ENCODE measurements at places on chromosomes 5 and 9.
A peak's percentile ranks its signal among the peaks of the same experiment; 100 is the strongest.

DNA sequence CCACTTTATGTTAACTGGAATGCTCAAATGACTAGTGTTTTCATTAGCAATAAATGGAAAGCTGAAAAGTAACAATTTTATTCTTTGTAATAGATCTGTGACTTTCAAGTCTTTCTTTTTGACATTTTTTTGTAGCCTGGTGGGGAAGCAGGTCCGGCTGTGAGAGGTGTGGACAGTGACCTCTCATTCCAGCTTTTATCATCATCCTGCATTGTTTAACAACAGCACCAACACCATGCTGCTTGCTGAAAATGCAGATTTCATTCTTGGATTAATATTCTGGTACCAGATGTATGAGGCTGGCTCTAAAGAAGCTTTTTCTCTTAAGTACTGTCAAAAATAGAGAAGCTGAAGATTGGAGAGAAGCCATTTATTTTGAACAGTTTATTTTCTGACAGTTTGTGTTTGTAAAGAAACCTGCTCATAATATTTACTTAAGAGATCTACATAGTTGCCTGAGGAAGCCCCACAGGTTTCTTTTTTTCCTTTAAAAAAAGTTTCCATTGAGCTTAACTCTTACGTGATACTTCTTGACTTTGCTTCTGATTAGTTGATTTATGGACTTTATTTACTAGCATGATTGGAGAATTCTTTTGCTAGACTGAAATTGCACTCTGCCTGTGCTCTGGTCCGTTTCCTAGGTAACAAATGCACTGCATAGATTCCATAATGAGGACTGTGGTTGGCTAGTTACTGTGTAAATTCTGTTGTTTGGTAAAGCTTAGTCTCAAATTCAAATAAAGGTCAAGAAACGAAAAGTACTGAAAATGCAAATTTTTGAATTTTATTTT, 3.4 kb downstream of the KIAA1958 start:
- no peak for DNase-seq

- no peak for DNase-seq
Observed at GRCh38 chr9:76405868-76406267, 11.6 kb upstream of the RFK start.

DNA sequence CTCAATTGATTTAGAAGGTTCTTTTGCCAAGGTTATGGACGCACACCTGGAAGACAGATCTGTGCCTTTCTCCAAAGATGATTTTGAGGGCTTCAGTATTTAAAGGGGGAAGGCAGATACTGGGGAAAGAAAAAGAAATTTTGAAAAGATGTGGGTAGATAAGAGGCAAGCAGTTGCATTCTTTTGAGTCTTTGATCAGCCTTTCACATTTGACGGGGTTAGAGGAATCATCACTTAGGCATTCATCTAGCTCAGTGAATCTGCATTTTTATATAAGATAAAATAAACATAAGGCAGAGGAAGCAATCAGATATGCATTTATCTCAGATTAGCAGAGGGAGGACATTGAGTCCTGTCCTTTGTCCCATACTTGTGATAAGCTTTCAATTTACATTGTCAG, 243.4 kb upstream of the RAI14 start:
- DNase-seq = no peak

- DNase-seq = peak; percentile 71
Observed at GRCh38 chr9:112890106-112891081, at the start of gene SLC46A2. Gene SLC46A2, minus strand, starts transcription at chr9:112890876. Its CDS starts 195 bp downstream, at chr9:112890681.

- peak; percentile 44 for DNase-seq
Observed at GRCh38 chr5:68086857-68087256, 128.7 kb upstream of the PIK3R1 start.

- peak; percentile 80 for DNase-seq
Observed at GRCh38 chr9:2859776-2860379, 16.0 kb upstream of the PUM3 start.

GRCh38 chr9:82081496-82081895, 92.9 kb downstream of the SPATA31D1 start:
- DNase-seq = no peak

GRCh38 chr5:55316837-55317236, 9.0 kb downstream of the MTREX start:
- no peak for DNase-seq

- DNase-seq = no peak
Observed at GRCh38 chr9:4016789-4017188, 283.1 kb downstream of the GLIS3 start.

DNA sequence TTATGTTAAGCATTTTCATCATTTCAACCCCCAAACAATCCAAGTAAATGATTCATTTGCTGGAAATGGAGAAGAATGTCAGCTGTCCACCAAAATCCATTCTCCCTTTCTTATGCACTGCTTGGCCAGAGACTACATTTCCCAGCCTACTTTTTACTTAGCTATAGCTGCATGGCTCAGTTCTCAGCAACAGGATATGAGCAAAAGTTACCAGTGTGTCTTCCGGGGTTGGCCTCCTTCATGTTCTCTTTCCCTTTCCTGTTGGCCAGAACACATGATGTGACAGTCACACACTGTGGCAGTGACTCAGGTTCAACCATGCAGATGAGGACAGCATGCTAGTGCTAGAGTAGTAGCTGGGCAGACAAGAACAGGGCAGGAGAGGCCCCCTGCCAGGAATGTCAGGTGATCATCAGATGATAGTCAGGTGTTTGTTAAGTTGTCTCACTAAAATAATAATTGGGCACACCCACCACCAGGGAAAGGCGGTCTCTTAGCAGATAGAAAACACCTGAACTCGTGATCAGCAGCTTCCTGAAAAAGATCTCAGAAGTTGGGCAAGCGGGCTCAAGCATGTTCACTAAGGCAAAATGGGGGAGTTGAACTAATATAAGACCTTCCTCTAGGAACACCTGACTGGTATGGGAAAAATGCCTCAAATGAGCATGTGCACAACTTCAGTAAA, 12.2 kb downstream of the GPR150 start:
- peak; percentile 91 for DNase-seq

DNA sequence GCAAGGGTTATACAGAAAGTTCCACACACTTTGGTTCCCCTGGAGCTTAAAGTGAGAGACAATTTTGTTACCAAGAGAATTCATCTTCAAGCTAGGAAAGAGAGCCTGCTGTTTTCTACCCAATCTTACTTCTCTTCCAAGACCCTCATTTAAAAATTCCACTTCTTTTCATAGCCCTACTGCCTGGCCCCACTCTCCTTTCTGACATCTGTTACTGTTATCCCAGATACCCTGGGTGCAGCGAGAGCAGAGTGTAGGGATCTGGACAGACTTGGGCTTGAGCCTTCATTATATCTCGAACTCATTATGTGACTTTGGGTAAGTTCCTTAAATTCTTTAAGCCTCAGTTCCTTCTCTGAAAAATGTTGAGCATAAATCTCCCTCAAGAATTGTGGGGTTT, 263.1 kb downstream of the ASTN2 start:
- DNase-seq = no peak

DNA sequence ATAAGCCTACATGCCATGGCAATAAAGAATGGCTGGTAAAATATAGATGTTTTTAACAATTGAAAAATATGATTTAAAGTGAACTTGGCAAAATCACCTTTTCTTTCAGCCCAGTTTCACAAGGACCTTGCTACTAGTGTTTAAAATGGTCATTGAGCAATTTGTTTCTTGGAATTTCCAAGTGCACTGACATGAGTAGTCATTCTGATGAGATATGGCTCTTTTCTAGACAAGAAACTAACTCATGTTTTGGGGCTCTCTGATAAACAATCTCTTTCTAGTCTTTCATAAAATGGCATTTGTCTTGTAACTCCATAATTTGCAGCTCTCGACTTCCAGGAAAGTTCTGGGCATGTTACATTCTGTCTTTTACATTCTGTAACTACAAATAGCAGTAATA, 176.8 kb downstream of the NR2F1-AS1 start:
- no peak for DNase-seq

GRCh38 chr9:134423749-134424148, 97.5 kb downstream of the RXRA start:
- DNase-seq = no peak

- peak; percentile 46 for DNase-seq
Observed at GRCh38 chr9:92176800-92177185, 61.6 kb upstream of the SPTLC1 start.

- DNase-seq = no peak
Observed at GRCh38 chr5:127922603-127923002, 161.0 kb upstream of the SLC12A2 start.

DNA sequence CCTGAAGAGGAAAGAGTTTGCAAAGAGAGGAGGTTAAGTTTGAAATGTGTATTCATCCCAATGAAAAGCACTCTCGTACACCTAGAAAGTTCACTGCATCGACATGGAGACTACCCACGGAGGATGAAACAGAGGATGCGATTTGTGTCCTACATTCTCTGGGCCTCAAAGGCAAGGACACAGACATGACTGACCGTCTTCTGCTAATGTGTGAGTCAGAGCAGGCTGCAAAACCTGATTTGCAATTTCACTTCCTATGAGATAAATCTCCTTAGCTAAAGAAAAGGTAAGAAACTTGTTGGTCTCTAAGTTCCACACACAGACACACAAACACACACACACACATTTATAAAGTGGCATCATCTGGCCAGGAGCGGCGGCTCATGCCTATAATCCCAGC, 98.6 kb downstream of the GNAQ start:
- no peak for DNase-seq
